Mesendoderm (in vitro differentiated cells): ENCODE measurements at places on chromosomes 6 and 20.

- H3K36me3 ChIP-seq = no peaks in the 10 kb centered on the region
- H3K4me1 ChIP-seq = peaks cover 16% of the 10 kb centered on the region
- no peak overlapping the region for H3K4me3 ChIP-seq
- peak overlapping the region; percentile 3 for H3K27ac ChIP-seq
- no peaks in the 10 kb centered on the region for H3K27me3 ChIP-seq
Measured at GRCh38 chr6:2986722-2987221, 12.9 kb upstream of the NQO2 start.

GRCh38 chr6:81749707-81750106, 2.8 kb downstream of the TENT5A start:
- no peak overlapping the region for H3K27ac ChIP-seq
- H3K4me1 ChIP-seq = no peaks in the 10 kb centered on the region
- no peak overlapping the region for H3K4me3 ChIP-seq
- H3K36me3 ChIP-seq = no peaks in the 10 kb centered on the region
- H3K27me3 ChIP-seq = no peaks in the 10 kb centered on the region
- no peak for DNase-seq

DNA sequence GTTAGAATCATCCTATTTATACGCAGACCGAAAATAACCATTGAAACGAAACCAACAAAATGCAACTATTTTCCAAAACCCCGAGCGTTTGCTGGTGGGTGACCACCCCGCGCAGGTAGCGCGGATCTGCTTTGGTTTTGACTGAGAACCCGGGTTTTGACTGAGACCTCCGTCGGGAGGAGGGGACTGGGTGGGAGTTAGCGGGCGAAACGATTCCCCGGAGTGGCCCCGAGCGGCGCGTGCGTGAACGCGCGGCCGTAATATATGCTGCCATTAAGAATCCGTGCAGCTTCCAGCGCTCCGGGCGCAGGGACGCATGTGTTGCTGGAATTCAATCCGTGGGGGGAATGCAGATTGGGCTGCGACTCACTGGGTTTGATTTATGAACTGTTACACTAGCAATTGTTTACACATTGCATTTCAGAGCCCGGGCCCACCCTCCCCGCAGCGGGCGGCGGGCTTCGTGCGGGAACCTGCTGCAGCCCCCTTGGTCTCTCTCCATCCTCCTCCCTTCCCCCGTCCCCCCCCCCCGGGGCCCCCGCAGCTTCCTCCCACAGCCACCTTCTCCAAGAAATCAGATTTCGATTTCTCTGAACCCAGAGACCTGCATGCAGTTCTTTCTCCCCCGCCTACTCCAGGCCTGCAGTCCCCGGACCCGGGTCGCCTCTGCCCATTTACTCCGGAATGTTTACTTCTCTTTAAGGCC, 9.9 kb downstream of the NRN1 start:
- H3K27me3 ChIP-seq = peaks cover 51% of the 10 kb centered on the region
- peak; percentile 28 for DNase-seq
- H3K36me3 ChIP-seq = no peaks in the 10 kb centered on the region
- H3K27ac ChIP-seq = no peak overlapping the region
- peaks cover 13% of the 10 kb centered on the region for H3K4me1 ChIP-seq

- peaks cover 3% of the 10 kb centered on the region for H3K36me3 ChIP-seq
- no peak overlapping the region for H3K27ac ChIP-seq
- H3K27me3 ChIP-seq = no peaks in the 10 kb centered on the region
- H3K4me3 ChIP-seq = no peak overlapping the region
Measured at GRCh38 chr6:143507358-143508145, 4.0 kb downstream of the FUCA2 start.

DNA sequence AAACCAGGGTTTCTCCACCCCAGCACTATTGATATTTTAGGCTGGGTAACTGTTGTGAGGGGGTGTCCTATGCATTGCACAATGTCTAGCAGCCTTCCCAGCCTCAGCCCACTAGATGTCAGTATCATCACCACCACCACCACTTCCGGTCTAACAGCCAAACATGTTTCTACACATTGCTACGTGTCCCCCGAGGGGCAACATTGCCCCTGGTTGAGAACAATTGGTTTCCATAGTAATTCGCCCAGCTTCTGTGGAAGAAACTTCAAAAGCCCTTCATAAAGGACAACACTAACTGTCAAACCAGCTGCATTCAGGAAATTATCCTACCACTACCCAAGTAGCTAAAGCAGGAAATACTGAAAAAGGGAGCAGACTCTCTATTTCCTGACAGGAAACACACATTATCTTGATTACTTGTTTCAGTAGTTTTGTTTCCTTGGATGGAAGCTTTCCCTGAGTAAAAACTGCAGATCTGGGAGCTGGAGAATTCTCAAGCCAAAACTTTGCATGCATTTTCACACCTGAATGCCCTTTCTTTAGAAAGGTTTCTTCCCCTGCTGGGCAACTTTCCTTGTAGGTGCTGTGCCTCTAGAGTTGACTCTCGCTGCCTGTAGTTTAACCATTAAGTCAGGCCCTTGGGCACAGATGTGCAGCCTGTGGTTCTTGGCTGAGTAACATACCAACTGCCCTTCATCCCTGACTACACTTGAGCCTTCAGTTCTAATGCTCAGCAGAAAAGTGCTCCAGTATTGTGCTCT, 23.6 kb downstream of the PKHD1 start:
- H3K36me3 ChIP-seq = no peaks in the 10 kb centered on the region
- no peaks in the 10 kb centered on the region for H3K27me3 ChIP-seq
- peak; percentile 88 for DNase-seq
- H3K4me3 ChIP-seq = no peak overlapping the region
- H3K27ac ChIP-seq = peak overlapping the region; percentile 44

DNA sequence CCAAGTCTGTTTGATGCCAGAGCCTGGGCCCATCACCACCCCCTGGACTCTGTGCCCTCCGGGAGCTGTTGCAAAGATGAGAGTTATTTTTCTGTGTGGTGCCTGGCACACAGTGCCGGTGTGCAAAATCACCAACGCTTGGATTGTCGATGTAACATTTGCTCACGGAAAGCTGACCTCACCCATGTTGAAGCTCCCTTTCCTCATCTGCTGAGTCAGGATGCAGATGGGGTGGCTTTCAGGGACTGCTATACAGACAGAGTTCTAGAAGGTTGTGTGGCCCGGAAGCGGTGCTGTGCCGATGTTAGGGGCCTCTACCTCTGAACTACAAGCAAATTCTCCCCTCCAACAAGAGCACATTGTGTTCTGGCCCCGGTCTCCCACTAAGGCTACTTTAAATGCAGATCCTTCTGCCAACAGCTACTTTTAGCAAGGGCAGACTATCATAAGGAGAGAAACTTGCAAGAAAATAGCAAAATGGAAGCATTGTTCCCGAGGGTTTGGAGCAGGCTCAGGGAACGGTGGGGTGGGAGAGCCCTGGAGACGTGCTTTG, 34.0 kb downstream of the EYA2 start:
- H3K4me1 ChIP-seq = no peaks in the 10 kb centered on the region
- no peak overlapping the region for H3K4me3 ChIP-seq
- no peaks in the 10 kb centered on the region for H3K27me3 ChIP-seq
- H3K36me3 ChIP-seq = no peaks in the 10 kb centered on the region

DNA sequence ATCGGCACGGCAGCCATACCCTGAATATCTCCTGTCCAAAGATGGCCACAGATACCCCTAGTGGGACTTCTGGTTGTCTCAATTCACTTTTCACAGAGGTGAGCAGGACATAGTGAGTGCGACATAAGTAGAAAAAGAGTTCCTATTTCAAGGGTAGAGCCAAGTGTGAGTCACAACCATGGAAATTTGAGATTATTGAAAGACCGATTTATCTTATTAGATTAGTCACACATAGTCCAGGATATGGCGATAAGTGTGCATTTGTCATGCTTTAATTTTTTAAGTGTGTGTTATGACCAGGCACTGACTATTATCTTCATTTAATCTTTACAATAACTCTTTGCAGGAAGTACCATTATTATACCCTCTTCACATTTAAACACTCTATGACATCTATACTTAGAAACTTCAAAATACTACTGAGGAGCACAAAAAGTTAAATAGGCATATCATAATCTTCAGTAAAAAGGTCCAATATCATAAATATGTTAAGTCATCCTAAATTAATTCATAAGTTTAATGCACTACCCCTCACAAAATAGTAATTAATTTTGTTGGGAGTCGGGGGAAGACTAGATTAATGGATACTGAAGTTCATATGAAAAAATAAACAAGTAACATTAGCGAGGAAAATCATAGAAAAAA, 13.4 kb upstream of the TNFAIP3 start:
- no peaks in the 10 kb centered on the region for H3K36me3 ChIP-seq
- H3K27me3 ChIP-seq = no peaks in the 10 kb centered on the region
- H3K4me3 ChIP-seq = no peak overlapping the region

- no peak overlapping the region for H3K27ac ChIP-seq
- no peaks in the 10 kb centered on the region for H3K36me3 ChIP-seq
- no peaks in the 10 kb centered on the region for H3K27me3 ChIP-seq
- H3K4me1 ChIP-seq = no peaks in the 10 kb centered on the region
- H3K4me3 ChIP-seq = no peak overlapping the region
Measured at GRCh38 chr6:87663434-87663833, 38.6 kb downstream of the AKIRIN2 start.

- no peak overlapping the region for H3K4me3 ChIP-seq
- H3K36me3 ChIP-seq = no peaks in the 10 kb centered on the region
- H3K27ac ChIP-seq = no peak overlapping the region
Measured at GRCh38 chr20:48600470-48600945, 227.3 kb downstream of the PREX1 start.

DNA sequence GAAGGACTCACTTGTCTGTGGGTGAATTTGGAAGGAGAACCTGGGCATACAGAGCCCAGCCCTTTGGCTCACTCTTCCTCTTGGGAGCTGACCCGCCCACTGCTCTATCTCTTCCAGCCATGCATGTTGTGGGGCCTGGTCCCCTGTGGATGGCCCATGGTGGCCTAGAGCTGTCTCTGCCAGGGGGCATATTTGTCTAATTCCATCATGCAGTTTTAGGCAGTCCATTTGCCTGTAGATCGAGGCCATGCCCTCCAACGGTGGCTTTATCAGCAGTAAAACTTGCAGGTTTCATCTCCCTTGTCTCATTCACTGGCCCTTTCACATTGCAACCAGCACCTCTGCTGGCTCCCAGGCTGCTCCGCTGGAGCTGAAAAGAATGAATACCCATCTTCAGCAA, 12.9 kb upstream of the EZR start:
- H3K27ac ChIP-seq = no peak overlapping the region
- no peak for DNase-seq
- H3K4me3 ChIP-seq = no peak overlapping the region
- no peaks in the 10 kb centered on the region for H3K36me3 ChIP-seq

GRCh38 chr6:14501914-14502313, 384.3 kb downstream of the CD83 start:
- H3K4me3 ChIP-seq = no peak overlapping the region
- no peaks in the 10 kb centered on the region for H3K36me3 ChIP-seq
- peaks cover 2% of the 10 kb centered on the region for H3K4me1 ChIP-seq
- DNase-seq = no peak

- H3K36me3 ChIP-seq = no peaks in the 10 kb centered on the region
- no peak overlapping the region for H3K27ac ChIP-seq
- H3K27me3 ChIP-seq = no peaks in the 10 kb centered on the region
- H3K4me3 ChIP-seq = no peak overlapping the region
Measured at GRCh38 chr20:8162610-8163009, 30.5 kb downstream of the PLCB1 start.

DNA sequence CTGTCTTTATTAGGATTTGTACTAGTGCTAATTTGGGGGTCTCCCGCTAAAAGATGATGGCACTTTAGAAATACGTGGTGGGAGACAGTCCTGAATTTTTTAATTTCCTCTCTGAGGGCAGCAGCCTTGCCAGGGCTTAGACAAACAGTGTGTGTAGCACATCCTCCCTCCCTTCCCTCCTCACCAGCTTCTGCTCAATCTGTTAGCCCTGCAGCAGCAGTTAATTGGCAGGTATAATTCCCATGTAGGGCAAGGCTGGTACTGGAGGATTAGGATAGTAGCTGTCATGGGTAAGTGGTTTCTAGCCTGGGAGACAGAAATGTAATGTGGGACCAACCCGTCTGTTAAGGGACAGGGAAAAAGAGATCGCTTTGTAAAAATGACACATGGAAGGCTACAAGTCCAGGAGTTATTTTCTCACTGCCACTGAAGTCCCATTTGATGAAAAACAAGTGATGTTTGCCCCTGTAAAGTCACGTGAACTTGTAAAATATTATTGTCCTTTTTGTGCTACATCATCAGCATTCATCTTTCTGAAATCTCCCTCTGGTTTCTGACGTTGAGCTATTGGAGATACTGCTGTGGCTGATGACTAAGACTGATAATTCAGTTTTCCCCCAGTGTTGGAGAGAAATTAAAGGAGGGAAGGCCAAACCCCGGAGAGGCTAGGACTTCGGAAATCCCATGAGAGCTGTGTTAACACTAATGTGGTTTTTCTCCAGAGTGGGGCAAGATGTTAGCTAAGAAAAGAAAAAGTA, 40.6 kb downstream of the CTNNBL1 start:
- H3K36me3 ChIP-seq = no peaks in the 10 kb centered on the region
- H3K4me1 ChIP-seq = peaks cover 3% of the 10 kb centered on the region
- H3K27ac ChIP-seq = no peak overlapping the region

DNA sequence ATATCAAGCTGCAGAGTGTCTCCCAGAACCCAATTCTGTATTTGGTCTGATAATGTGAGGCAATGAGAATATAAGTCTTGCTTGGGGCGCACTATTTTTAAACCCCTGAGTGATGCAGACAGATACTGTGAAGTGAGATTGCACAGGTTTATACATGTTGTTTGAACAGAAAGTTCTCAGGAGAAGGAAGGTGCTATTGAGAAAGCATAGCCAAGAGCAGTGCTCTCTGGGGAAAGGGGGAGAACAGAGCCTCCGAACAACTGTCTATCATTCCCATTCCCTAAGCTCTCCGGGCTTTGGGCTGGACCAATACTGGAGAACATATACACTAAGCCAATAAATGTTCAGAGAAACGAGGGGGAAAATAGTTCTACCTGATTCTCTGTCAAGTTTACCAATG, 75.8 kb downstream of the PERP start:
- no peaks in the 10 kb centered on the region for H3K4me1 ChIP-seq
- no peak for DNase-seq
- no peak overlapping the region for H3K27ac ChIP-seq
- H3K27me3 ChIP-seq = no peaks in the 10 kb centered on the region
- H3K36me3 ChIP-seq = no peaks in the 10 kb centered on the region

DNA sequence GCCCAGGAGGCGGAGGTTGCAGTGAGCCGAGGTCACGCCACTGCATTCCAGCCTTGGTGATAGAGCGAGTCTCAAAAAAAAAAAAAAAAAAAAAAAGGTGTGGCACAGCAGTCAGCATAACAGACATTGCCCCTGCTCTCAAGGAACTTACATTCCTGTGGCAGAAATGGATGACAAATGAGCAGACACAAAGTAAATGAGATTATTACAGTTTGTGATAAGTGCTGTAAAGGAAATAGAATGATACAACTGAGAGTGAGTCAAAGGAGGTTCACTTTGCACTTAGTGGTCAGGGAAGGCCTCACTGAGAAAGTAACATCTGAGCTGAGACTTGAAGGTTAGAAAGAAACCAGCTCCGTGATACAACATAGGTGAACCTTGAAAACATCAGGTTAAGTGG, 36.4 kb downstream of the CEP250 start:
- no peaks in the 10 kb centered on the region for H3K4me1 ChIP-seq
- H3K27ac ChIP-seq = no peak overlapping the region
- peaks cover 8% of the 10 kb centered on the region for H3K36me3 ChIP-seq

GRCh38 chr20:4444404-4444803, 277.3 kb upstream of the PRND start:
- no peaks in the 10 kb centered on the region for H3K27me3 ChIP-seq
- no peak overlapping the region for H3K4me3 ChIP-seq
- H3K27ac ChIP-seq = no peak overlapping the region
